Caki2 (cell line): ENCODE measurements at places on chromosomes 3 and 15.

- DNase-seq = peak; percentile 10
Observed at GRCh38 chr15:55707951-55708350, 35.0 kb downstream of the PRTG start.

- DNase-seq = no peak
Observed at GRCh38 chr3:122012821-122013220, 9.2 kb downstream of the ILDR1 start.

DNA sequence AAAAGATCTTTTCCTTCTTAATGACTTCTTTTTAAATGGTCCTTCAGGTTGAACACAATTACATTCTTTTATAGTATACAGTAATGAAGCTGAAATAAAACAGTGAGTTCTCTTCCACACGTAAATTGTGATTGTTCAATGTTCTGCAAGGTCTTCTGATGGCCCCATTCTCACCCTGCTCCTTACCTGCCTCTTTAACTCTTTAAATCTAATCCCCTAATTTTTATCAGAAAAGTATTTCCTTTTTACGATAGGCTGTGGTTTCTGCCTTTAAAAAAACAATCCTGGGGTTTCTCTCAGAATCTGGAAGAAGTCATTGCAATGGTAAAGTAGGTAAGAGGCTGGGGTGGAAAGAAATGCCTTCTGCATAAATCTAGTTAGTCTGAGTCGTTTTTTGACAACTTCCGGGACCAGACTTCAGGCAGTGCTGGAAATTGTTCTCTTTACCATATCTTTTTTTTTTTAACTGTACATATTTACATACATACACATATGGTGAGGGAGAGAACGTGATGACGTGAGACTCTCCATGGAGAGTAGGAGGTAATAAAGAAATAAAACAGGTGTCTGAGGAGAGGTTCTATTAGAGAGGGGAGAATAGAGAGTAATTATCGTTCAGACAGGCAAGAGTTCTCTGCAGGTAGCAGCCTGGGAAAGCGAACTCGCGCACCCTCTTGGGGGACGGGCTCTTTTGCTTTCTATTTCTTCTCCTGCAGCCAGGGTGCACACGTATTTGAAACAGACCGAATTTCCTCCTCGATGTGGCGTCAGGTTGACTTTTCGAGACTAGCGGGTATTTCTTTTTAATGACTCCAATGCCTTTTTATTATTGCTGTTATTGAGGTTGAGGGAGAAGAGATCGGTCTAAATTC lies at the start of gene SIDT1:
TSS of gene SIDT1 (plus strand) at position 730 of the 872 bp plus-strand sequence. CDS start 467 bp downstream, outside the sequence.
- DNase-seq = peak; percentile 9

- DNase-seq = no peak
Observed at GRCh38 chr3:4806535-4807108, 172.6 kb upstream of the BHLHE40 start.

GRCh38 chr15:68298882-68299381 lies 21.4 kb downstream of the FEM1B start:
- DNase-seq = no peak

GRCh38 chr15:33396475-33396874 lies 85.7 kb downstream of the RYR3 start:
- no peak for DNase-seq

- no peak for DNase-seq
Observed at GRCh38 chr15:58308742-58309355, 122.9 kb upstream of the LIPC start.

DNA sequence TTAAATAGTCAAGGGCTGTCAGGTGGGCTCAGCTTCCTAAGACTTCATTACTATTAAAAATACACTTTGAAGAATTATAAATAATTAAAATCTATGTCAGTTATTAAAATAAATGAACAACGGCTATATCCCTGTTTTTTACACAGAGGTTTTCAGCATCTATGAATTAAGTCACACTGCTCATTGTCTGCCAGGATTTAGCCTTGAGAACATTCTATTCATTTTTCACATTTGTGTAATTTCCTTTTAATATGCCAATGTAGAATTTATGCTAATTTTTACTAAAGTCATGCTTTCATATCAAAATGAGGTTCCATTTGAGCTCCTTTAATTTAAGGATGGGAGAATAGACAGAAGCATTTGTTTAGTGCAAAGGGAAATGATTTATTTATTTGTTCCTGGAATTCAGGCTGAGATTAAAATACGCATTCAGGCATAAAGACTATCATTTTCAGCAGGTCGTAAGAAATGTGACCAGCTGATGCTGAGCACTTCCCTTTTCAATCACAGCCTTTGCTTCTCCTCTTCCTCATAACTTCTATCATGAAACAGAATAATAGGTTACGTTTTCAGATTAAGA lies 345.1 kb downstream of the MFSD1 start:
- DNase-seq = no peak

DNA sequence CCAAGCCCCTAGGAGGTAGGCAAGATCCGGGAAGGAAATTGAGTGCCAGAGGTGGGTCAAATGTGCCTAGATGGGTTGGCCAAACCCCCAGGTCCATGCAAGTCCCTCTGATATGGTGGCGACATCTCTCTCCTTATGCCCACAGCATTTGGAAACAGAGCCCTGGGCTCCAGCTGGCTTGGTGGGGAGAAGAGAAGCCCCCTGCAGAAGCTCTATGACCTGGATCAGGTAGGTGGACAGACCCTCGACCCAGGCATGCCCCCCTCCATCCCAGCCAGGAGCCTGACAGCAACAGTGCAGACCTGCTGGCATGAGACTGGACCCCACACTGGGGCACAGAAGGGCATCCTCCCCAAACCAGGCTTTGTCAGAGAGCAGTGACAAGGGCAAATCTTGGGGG lies 12.2 kb downstream of the CHST13 start:
- no peak for DNase-seq

DNA sequence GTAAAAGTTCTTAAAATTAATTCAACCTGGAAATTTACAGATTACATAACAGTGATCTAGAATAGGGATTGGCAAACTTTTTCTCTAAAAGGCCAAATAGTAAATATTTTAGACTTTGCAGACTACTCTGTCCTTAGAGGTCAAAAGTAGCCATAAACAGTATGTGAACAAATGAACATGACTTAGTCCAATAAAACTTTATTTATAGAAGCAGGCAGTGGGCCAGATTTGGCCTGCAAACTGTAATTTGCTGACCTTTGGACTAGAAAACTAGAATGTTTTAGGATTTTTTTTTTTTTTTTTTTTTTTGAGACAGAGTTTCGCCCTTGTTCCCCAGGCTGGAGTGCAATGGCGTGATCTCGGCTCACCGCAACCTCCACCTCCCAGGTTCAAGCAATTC lies 12.1 kb downstream of the SENP8 start:
- DNase-seq = no peak

DNA sequence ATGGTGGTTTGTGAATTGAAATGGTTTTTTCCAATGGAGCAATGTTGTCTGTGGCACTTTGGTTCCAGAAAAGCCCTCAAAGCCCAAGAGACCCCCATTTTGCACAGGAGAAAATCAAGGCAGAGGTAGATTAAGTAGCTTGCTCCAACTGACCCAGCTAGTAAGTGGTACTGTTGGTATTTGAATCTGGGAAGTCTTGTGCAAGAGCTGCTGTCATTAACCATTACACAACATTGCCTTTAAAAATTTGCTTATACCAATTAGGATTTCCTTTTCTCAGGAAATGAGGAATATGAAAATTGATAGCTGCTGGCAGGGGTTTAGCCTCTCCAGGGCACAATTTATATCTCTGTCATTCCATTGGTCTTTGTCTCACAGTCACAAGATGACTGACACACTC lies 102.4 kb upstream of the UBE3A start:
- no peak for DNase-seq

DNA sequence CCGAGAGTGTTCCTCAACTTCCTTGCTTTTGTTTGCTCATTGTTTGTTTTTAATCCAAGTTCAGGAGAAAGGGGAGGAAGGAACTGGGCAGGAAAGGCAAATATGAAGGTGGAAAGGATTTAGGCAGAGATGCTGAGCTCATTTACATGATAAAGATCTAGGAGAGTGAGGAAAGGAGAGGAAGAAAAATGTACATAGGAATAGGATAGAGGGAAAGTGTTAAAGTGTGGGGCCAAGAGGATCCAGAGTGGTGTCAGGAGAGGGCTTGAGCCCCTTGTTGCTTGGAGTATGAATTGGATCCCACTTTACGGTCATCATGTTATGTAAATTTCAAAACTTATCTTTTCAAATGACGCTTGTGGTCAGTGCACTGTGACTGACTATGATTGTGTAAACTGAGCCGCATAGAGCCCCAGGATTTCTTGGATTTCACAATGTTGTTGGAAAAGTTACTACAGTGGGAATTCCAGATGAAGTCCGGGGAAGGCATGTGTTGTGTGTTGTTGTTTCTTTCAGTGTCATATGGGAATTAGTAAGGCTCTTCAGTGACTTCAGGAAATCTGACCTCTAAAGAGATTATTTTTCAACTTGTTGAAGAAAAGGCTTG lies 15.0 kb upstream of the PLD1 start:
- peak; percentile 72 for DNase-seq

- DNase-seq = no peak
Observed at GRCh38 chr3:109648027-109648426, 310.7 kb upstream of the DPPA4 start.

DNA sequence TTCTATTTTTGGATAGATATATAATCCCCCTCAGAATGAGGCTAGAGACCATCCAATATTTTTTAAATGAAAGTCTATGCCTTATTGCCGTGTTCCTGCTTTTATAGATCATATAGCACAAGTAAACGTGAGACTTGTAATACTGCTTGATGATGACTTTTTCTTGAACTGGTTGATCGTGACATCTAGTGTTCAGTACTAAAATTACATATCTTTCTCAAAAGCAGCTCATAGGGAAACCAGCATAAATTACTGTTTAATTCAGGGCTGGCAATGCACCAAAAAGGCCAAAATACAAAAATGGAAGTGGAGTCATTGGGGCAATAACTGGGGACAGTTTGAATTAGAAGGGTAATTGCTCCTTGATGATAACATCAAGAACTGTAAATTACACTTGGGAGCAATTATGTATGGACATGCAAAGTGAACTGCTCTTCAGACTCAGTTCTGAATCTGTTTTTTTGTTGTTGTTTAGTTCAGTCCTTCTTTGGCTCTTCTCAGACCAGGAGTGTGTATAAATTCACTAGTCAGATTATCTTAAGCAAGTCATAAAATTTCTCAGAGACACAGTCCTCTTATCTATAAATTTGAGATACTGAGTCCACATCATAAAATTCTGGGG lies 325.3 kb downstream of the THSD4 start:
- peak; percentile 43 for DNase-seq

DNA sequence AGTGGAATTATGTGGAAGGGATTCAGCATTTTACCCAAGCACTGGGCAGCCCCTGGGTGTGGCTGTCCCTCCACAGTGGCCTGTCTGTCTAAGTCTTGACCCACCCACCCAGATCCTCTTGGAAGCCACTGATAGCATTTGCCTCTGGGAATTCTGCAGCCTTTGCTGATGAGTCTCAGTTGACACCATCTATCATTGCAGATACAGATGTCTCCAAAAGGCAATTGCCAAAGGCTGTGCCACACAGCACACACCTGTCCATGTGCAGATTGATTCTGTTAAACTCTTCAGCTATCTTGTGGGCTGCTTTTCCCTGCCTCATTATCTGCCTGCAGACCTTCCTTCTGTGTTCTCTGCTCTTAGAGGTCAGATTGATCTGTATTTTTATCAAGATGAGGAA lies 18.1 kb downstream of the CX3CR1 start:
- no peak for DNase-seq

DNA sequence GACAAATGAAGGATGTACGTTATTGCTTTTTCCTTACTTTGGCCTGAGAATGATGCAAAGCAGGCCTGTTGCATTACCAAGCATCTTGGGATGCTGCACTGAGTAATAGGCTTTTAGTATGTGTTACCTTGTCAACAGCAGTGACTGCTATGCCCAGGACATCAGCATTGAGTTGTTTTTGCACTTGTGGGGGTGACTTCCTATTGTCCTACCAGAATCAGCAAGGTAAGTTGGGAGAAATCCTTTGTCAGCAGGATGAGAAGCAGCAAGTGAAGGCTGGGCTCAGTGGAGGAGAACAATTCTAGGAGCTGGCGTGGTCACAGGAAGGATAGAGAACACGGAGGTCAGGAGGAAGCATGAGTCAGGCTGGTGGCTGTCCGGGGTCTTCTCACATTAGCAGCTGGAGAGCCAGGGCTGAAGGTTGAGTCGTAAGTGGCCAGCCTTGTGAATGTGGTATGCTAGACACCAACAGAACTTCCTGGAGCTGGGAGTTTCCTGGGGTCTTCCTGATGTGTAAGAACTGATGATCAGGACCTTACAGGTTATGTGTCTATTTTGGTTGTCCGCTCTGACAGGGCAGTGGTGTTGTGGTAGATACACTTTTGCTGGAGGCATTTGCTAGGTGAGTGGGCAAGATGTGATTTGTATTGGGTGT lies 142.7 kb downstream of the FNDC3B start:
- DNase-seq = peak; percentile 75

GRCh38 chr3:107117922-107118536 lies 259.2 kb upstream of the CCDC54 start:
- DNase-seq = peak; percentile 8

DNA sequence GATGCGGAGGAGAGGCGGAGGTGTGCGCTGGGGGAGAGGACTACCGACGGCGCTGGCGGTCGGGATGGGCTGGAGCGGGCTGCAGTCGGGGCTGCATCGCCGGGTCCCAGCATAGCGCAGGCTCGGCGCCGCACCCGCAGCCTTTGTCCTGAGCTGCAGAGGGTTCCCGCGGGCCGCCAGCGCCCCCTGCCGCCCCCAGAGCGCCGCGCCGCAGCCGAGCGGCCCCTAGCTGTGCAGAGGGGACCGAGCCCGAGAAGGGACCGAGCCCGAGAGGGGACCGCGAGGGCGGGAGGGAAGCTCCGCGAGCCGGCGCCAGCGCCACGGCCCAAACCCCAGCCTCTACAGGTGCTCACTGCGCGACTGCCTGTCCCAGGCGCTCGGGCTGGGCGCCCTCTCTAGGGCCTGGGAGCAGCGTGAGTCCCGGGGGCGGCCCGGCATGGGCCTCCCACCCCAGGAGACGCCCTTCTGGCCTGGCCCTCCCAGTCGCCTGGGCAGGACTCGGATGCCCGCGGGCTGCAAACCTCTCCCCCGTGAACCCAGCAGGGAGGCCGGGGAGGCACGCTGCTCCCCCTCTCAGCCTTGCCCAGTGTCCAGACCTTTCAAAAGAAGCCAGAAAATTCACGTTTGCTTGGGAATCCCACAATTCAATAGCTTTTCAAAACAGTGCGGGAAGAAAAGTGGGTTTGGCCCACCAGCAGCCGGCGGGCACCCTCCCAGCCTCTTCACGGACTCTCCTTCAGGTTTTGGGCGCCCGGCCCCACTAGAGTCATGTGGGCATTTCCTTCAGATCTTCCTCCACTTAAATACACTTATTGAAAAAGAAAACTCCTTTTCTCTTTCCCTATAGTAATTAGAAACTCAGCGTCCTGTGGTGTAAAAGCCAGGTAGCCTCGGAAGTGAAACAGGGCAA lies 134.7 kb downstream of the TPRA1 start:
- peak; percentile 55 for DNase-seq

GRCh38 chr3:89644716-89645115 lies 537.3 kb downstream of the EPHA3 start:
- no peak for DNase-seq
